ENCODE measurements at places on chromosomes 5 and 9.

DNA sequence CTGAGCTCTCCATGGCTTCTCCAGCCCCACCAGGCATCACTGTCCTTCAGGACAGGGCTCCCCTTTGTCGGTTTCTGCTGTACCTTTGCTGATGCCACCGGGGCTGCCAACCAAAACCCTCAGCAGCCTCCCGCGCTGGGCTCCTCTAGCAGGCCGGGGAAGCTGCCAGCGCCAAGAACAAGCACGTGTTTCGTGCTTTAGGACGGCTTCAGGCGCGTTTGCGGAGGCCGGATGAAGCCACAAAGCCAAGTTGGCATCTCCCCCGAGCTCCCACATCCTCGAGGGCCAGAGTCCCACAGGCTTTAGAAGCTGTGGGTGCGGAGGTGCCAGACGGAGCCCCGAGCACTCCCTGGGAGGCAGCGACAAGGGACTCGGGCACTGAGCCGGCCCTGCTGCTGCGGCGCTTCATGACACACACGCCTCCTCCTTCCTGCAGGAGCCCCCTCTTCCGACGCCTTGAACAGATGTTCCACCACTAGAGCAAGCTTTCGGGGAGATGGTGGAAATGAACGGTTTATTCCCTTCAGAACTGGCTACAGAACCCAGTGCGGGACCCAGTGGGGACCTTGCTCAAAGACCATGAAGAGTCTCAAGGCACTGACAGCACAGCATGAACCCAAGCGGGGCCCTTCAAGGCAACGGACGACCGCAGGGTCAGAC is 36.7 kb downstream of the SARDH start:
- peak; percentile 50 for DNase-seq

DNA sequence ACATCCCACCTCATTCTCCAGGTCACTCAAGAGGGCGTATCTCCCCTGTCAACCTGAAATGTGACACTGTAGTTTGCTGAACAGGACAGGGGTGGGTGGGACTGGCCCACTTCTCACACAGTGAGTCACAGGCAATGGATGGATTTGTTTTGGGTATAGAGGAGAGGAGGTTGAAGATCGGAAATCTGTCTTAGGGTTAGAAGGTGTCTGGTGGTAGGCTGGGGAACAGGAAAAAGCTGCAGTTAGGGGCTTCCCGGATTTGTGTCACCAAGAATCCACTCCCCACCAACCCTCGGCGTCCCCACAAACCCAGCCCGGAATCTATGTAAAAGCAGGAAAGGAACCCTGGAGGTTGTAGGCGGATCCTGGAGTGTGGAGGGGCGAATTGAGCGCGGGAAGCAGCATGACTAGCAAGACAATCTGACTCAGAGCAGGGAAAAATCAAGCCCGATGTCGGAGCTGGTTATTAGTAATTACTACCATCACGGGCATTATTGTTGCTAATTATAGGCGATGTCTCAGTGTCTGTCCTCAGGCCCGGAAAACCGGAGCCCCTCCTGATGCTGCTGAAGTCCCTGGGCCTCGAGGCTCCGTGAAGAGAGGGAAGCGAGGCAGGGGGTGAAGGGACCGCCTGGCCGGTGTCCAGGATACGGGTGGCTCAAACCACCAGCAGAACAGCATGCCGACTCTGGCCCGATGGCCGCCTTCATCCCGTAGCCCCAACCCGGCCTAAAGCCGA is 1.7 kb upstream of the IRX1 start:
- no peak for DNase-seq

- DNase-seq: no peak
Observed at GRCh38 chr5:135032999-135033861, 798 bp downstream of the PITX1 start.

- no peak for DNase-seq
Observed at GRCh38 chr5:60494635-60495034, 205.3 kb downstream of the DEPDC1B start.

GRCh38 chr5:54362434-54362833 is 52.1 kb upstream of the ARL15 start:
- DNase-seq: no peak

GRCh38 chr5:31452314-31452713 is 79.6 kb downstream of the DROSHA start:
- no peak for DNase-seq

- no peak for DNase-seq
Observed at GRCh38 chr5:72623936-72624335, 116.7 kb upstream of the ZNF366 start.

DNA sequence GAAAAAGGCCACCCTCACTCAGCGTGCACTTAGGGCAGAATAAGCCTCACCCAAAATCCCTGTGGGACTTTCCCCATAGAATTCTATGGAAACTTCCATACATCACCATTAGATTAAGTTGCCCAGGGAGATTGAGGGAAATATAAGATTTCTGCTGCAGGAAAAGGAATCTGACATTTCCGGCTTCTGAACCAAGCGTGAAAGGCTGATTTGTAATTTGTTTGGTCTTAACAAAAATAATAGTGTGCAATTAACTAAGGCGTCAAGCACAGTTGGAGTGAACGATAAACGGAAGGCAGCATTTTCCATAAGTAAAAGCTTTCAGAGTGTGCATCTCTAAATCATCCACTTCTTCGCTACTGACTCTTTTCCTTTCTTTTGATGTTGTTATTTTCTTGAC is 14.0 kb downstream of the UBE2QL1 start:
- no peak for DNase-seq

DNA sequence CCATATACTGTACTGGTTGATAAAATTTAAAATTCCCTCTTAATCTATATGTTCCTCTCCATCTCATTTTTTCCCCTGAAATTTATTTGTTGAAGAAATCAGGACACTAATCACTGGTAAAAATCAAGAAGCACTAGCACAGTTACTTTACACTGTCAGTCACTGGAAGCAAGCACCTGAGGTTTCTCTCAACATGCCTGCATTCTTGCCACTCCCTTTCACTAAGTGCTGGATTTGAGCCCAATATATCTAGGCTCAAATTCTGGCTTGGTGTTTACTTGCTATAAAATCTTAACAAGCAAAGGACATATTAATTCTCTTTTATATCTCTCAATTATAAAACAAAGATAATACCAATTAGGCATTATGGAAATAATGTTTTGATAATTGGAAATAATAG is 58.6 kb downstream of the DIAPH1 start:
- no peak for DNase-seq

DNA sequence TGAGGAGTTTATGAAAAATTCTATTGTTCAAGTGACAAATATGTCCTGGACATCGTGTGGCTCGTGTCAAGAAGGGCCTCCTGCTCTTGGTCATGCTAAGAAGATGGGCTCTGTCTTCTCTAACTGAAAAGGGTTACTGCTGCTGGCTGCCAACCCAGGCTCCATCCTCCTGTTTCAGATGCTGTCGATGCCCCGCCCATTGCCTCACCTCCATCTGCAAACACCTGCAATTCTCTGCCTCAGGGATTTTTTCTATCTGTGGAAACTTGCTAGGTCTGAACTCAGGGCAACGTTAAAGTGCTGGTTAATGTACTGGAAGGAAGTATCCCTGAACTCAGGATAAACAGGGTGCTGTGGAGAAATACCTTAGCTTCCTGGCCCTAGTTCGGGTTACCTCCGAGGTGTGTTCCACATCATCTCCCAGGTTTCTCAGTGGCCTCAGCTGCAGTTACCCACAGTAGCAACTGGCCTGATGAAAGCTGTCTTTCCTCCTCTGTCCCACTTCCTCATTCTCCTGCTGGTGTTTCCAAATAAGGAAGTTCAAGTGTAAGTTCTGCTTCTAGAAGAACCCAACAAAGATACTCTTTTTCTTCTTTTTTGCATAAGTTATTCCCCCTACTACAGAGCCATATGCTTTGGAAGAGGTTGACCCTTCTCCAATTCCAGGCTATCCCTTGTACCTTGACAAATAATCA is 151.7 kb upstream of the SMIM23 start:
- no peak for DNase-seq

GRCh38 chr9:15353892-15354291 is 46.9 kb upstream of the TTC39B start:
- DNase-seq: no peak

- no peak for DNase-seq
Observed at GRCh38 chr5:25181249-25181648, 536.5 kb upstream of the CDH10 start.

GRCh38 chr9:81125446-81126092 is 563.8 kb downstream of the TLE1 start:
- DNase-seq: no peak

DNA sequence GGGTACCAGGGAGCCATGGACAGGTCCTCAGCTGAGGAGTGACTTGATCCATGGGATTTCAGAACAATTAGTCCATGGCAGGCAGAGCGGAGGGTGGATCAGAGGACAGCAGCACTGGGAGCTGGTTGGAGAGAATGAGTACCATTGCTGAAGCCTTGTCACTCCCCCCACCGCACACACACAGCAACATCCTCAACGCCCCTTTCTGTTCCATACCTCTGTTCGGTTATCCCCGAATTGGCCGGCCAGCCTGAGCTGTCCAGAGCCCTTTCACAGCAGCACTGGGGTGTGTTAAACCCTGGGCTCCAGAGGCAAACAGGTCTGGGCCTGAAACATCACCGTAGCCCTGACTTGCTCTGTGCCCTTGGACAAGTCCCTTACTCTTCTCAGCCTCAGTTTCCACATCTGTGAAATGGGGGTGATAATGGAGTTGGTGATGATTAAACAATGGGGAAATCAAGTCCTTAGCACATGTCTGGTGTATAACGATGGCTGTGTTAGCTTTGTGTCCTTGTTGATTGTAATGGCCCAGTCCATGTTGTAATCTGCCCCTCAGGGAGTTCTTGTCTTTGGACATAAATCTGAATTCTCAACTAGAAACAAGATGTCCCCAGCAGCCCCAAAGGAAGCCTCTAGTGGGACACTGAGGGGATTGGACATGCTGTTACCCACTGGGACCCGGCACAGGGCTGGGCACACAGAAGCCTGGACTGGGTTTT is 16.9 kb downstream of the GSN start:
- no peak for DNase-seq

GRCh38 chr5:157459715-157460599 is at the start of gene NIPAL4:
Gene NIPAL4 (plus strand): TSS chr5:157460213. CDS start chr5:157460321, 108 bp downstream.
- peak; percentile 52 for DNase-seq

GRCh38 chr9:95284162-95285080 is 33.1 kb downstream of the FANCC start:
- DNase-seq: no peak

GRCh38 chr5:7762267-7762666 is 88.7 kb downstream of the CFAP90 start:
- DNase-seq: no peak

DNA sequence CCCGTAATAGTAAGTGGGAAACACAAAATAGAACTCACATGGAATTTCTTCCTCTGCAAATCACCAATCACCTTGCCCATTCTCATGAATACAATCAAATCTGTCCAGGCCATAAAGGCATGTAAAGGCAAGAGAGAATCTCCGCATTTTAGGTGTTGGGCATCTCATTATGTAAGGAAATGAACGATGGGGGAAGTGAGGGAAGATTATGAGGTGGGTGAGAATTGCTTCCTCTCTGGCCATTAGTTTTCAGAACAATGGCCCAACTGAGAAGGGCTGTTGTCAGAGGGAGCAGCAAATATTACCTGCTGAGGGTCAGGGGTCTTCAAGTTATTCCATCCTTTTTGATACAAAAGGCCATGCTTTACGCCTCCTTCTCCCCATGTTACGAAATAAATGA is 455.1 kb downstream of the ARHGEF28 start:
- no peak for DNase-seq

GRCh38 chr5:15105799-15106393 is 234.3 kb upstream of the ANKH start:
- DNase-seq: no peak

- no peak for DNase-seq
Observed at GRCh38 chr5:139849942-139850341, 54.3 kb downstream of the PSD2 start.

DNA sequence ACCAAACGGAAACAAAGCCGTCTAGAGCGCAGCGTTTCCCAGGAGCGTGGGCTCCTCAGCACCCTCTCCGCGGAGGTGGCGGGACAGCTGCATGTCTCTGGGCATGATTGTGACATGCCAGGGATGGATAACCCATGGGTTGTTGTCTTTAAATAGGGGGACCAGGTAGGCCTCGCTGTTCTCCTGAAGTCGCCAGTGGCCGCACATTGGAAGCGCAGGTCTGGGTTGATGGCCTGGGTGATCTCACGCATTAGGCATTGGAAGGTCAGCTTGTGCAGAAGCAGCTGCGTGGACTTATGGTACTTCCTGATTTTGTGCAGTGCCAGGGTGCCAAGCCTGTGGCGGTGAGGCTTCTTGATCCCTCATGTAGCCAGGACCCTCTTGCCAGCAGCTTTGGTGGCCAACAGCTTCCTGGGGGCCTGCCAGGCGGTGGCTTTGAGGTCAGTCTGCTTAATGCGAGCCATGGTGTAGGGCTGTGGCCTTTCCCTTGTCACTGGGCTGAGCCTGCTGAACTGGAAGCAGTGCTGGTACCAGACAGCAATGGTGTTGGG is 6.3 kb upstream of the TAF11L3 start:
- no peak for DNase-seq

GRCh38 chr9:24073007-24073592 is 247.1 kb upstream of the ELAVL2 start:
- no peak for DNase-seq

GRCh38 chr5:61991430-61991829 is 314.6 kb upstream of the KIF2A start:
- DNase-seq: no peak

DNA sequence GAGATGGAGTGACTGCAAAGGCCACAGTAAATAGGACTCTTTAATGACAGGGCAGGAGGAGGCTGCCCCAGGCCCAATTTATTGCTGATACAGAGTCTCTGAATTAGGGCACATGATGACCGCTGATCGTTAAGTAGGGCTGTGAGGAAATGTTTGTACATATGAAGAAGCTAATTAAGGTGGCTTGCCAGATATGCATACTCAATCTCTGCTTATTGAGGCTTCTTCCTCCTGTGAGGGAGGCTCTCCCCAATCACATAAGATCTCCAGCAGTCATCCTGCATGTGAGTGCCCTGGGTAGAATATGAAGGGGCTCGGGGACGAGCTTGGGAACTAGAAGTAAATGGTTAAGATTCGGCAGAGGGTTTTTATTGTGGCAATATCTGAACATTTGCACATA is 8.2 kb upstream of the CD180 start:
- no peak for DNase-seq

- no peak for DNase-seq
Observed at GRCh38 chr9:33718987-33719386, 76.4 kb upstream of the PRSS3 start.

GRCh38 chr9:133094842-133095393 is 26.1 kb downstream of the RALGDS start:
- DNase-seq: no peak

- DNase-seq: no peak
Observed at GRCh38 chr5:170178814-170179213, 54.0 kb upstream of the C5orf58 start.

- DNase-seq: no peak
Observed at GRCh38 chr5:131281133-131281867, 17.4 kb downstream of the CDC42SE2 start.

- DNase-seq: no peak
Observed at GRCh38 chr9:129362287-129363000, 184.4 kb upstream of the IER5L start.

- no peak for DNase-seq
Observed at GRCh38 chr9:116377179-116377798, 223.7 kb downstream of the PAPPA start.

GRCh38 chr5:95627971-95628810 is 8.3 kb downstream of the GPR150 start:
- DNase-seq: no peak

GRCh38 chr9:81758123-81758797 is 68.9 kb upstream of the TLE1 start:
- no peak for DNase-seq

All from stimulated activated CD4-positive, alpha-beta T cell treated with anti-CD3 and anti-CD28 coated beads, Interleukin-12 subunit alpha, Interleukin-12 subunit beta, amount 100 ng/mL, for 4 hours (primary cell).